ENCODE measurements at places on chromosomes 5 and 9. TPM values are rescaled to one million over a fixed set of nuclear protein-coding genes. Genes with fewer than 3 reads are reported as not detected.

GRCh38 chr5:160926428-160926827, 74.4 kb upstream of the ATP10B start:
- DNase-seq = no peak

Gene HMCN2
- total RNA-seq = not detected

DNA sequence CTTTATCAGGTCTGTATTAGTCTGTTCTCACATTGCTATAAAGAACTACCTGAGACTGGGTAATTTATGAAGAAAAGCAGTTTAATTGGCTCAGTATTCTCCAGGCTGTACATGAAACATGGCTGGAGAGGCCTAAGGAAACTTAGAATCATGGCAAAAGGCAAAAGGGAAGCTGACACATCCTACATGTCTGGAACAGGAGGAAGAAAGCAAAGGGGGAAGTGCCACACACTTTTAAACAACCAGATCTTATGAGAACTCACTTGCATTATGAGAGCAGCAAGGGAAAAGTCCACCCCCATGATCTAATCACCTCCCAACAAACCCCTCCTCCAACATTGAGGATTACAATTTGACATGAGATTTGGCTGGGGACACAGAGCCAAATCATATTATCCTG, 132.1 kb downstream of the PCSK1 start:
- no peak for DNase-seq

Gene PLPP7
- not detected for total RNA-seq

- DNase-seq = no peak
These were observed 34.9 kb upstream of the FCHO2 start for GRCh38 chr5:72920690-72921502.

- DNase-seq = no peak
These were observed 807 bp upstream of the PLGRKT start for GRCh38 chr9:5438301-5439162.

DNA sequence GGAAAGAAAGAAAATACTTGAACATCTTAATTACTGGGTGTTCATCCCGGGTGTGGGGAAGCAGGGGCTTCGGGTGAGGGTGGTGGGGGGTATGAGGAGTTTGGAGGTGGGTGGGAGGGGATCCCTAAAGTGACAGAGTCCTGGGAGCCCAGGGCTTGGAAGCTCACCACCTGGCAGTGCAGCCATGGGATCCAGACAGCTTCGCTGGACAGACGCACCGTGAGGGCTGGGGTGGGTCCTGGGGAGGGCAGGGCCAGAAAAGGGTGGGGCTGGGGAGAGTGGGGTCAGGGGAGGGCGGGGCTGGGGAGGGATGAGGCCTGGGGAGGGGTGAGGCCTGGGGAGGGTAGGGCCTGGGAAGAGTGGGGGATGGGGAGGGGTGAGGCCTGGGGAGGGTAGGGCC, 127.5 kb upstream of the LPCAT1 start:
- no peak for DNase-seq

Gene HK3
- total RNA-seq = not detected

DNA sequence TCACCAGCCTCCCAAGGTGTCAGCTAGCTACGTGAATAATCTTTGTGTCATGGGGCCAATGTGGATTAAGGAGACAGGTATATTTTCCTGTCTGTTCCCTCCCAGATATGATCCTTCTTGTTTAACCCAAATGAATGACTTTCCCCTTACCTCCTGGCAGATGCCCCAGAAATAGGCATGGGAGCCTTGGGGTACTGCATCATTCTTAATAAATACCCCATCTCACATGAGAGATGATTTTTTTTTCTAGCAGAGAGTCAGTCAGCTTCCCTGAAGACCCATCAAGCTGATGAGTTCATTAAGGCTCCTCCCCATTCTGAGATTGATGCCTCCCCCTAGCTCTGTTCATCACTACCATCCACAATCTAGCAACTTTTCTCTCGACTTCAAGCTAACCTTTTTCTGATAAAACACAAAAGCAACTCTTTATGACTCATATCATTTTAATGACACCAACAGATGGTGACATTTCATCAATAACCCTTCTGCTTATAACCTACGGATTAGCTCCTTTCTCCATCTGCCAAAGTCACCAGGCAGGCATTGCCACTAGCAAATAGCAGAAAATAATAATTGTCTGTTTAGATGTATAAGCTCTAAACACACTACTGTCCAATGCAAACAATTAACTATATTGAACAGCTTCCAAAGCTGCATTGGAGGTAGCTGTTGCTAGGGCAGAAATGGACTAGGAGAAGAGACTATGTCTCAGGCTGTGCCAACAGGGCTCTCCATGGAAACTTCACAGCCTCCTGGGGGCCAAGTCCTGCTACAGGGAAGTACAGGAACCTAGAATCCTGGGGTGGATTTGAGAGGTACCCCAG, 143.7 kb downstream of the ACER2 start:
- no peak for DNase-seq

- DNase-seq = no peak
These were observed 236.4 kb downstream of the CAAP1 start for GRCh38 chr9:26656003-26656870.

GRCh38 chr9:133165452-133165730, 1.7 kb upstream of the GBGT1 start:
- no peak for DNase-seq

Gene PCDHA3
- total RNA-seq = not detected

DNA sequence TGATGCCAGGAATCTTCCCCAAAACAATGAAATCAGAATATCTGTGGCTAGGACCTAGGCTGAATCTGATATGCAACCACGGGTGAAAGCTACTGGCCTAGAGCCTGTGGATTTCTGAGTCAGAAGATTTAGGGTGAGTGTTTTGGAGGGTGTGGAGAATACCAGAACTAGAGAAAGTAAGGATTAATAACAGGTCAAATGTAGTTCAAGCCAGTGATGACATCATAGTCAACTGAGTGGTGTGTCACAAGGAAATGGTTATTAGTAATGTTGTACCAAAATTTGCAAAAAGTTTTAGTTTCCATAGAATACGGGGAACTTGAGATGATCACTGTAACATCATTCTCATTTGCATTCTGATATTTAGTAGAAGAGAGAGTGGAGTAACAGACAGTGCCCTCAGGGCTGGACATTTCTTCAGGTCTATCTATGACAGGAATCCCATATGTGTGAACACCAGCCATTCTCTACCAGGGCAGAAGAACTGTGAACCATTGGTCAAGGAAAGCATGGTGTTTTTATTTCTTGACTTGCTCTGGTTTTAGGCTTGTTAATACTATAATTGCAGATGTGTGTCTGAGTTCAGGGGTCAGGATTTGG, 3.7 kb downstream of the GALNT12 start:
- no peak for DNase-seq

- DNase-seq = no peak
These were observed 16.3 kb downstream of the C9orf57 start for GRCh38 chr9:72044095-72044494.

Gene PTGS1
- total RNA-seq = 3.4 TPM

Gene PCDHA9
- not detected for total RNA-seq

Gene GRM6
- total RNA-seq = not detected

- no peak for DNase-seq
These were observed 148.7 kb downstream of the OXCT1 start for GRCh38 chr5:41721516-41721915.

- no peak for DNase-seq
These were observed 605.1 kb upstream of the KLF4 start for GRCh38 chr9:108094676-108094993.

Gene PTGER4
- total RNA-seq = 7.3 TPM

DNA sequence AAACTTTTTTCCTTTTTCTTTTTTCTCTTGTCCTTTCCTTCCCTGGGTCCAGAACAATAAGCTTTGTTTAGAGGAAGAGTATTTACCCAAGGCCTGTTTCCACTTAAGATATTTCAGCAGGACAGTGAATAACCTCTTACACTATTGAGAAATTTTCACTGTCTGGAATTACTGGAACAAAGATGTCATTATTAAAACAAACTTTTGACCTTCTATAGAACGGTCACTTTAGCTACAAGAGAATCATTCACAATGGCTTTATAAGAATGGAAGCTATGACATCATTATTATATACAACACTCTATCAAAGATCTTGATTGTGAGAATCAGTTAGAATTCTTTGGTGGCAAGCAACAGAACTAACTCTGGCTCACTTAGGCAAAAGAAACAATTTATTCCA, 22.0 kb upstream of the ARHGAP26 start:
- DNase-seq = no peak

DNA sequence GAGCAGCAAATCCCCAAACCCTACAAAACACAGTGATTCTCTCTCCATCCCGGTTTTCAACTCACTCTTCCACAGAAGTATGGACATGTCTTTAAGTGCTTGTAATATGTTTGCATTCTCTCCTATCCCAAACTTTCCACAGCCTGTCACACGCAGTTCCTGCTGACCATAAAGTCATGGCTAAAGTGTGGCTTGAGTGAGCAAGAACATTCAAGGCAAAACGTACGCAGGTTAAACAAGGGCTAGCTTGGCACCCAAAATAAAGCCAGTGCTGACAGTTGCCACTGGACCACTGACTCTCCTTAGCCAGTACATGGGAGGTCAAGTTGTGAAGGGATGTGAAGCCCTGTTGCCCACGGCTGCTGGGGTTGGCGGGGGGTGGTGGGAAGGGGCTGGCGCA, 211.1 kb upstream of the IRX1 start:
- no peak for DNase-seq

DNA sequence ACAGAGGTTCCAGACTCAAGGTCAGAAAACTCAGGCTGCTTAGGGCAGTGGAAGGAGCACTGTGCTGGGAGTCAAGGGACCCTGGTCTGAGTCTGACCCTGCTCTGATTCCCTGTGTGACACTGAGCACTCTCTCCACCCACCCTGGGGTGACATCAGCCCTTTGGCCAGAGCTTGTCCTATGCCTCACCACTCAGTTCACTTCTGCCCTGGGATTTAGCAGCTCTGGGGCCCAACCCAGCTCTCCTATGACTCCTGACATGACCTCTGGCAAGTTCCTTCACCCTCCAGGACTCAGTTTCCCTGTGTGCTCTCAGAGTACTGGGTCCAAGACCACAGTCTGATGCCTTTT, 63.9 kb downstream of the FAM114A2 start:
- DNase-seq = no peak

DNA sequence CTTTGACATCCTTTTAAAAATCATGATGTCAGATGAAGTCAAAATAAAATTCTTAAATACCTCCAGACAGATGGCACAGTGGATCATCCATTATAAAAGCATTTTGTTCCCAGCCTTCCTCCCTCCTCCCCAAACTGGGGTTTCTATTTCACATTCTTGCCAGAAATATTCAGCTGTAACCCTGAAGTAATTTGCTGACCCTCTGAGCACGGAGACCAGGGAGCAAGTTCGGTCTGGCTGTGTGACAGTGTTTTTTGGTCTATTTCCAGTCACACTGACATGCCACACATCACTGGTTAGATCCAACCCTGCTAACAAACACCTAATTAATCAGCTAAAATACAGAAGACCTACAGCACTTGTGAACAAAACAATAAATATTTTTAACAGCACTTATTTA, 126.2 kb upstream of the DMRT1 start:
- no peak for DNase-seq

- DNase-seq = no peak
These were observed 1.4 kb upstream of the ANKRD33B start for GRCh38 chr5:10562201-10563109.

- no peak for DNase-seq
These were observed 11.2 kb downstream of the IRX2 start for GRCh38 chr5:2740051-2740875.

- no peak for DNase-seq
These were observed 166 bp downstream of the SEPTIN8 start for GRCh38 chr5:132776938-132777208.

DNA sequence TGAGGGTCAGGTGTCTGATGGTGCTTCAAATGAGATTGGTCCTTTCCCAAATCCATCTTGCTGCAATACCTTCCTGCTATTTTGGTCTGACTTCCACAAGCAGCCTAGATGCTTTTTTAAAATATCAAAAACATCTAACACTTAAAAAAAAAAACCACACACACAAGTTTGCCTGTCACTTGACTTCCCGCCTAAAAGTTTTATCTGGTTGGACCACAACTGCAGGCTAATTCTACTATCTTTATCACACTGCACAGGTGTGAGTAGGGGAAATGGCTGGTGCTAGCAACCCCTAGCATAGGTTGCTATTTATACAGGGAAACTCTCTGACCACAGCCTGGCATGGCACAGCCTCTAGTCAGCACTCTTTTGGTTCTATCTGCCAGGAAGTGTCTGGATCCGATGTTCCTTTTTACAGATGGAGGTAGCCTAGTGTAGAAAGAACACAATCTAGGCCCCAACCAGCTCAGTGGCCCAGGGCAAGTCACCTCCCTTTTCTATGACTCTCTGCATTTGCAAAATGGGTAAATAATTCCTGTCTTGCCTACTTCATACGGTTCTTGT, at the start of gene HEMGN:
HEMGN (minus strand) TSS at position 92 of the 564 bp plus-strand sequence; CDS start at position 56, 36 bp downstream.
- DNase-seq = no peak

GRCh38 chr5:55620009-55620765, 85.4 kb upstream of the PLPP1 start:
- no peak for DNase-seq

DNA sequence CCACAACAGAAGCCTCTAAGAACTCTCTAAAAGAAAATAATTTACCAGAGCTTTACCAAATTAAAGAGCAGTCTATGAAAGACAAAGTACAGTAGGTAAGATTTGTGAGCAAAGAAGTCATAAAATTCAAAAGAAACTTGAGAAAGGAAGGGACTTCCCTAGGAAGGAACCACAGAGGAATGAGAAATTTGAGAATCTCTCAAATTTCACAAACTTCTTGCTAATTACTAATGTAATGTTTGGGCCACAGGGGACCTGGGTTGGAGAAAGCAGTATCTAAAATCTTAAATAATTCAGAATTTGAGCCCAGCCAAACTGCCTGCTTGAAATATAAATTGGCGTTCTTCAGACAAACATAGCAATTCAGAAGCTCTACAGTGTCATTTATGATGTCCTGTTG, 225.0 kb upstream of the PRR16 start:
- DNase-seq = no peak

DNA sequence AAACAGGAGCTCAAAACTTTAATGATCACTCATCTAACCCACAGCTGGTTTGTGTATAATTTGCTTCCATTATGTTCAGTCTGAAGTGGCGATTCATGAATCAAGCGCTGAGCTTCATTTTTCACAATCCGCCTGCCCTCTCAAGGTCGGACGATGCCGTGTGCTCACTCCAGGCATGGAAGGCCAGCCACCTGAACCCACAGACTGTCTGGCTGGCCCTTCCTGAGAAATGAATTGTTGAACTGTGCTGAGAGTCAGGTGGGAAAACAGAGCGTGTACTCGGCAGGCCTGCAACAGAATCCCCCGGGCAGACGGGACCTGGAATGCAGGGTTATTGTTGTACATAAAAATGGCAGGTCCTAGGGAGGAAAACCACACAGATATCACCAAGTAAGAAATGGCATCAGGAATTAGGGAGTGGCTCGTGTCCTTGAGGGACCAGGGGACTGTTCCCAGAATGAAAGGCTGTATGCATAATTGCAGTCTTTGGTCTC, 375.7 kb downstream of the IRX2 start:
- no peak for DNase-seq

GRCh38 chr9:21381448-21382339, 3.5 kb downstream of the IFNA2 start:
- DNase-seq = no peak

- DNase-seq = no peak
These were observed 351.5 kb upstream of the KLF4 start for GRCh38 chr9:107841076-107841475.
